ENCODE measurements at places on chromosomes 2 and 18.

DNA sequence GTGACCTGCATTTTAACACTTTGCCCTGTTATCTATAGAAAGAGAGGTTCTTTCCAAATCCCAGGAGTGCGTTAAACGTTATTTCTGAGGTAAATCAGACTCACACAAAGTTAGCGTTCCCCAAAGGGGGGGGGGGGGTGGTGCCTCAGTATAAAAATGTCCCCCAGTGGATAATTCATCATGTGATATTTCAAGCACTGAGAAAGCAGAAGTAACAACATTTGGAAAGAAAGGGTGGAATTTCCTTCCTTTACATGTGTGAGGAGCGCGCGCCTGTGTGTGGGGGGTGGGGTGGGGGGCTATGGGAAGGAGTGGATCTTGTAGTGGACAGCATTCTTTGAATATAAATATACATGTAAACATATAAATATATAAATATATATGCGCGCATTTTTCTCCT lies 630.9 kb downstream of the NYAP2 start:
- no peak for DNase-seq

DNA sequence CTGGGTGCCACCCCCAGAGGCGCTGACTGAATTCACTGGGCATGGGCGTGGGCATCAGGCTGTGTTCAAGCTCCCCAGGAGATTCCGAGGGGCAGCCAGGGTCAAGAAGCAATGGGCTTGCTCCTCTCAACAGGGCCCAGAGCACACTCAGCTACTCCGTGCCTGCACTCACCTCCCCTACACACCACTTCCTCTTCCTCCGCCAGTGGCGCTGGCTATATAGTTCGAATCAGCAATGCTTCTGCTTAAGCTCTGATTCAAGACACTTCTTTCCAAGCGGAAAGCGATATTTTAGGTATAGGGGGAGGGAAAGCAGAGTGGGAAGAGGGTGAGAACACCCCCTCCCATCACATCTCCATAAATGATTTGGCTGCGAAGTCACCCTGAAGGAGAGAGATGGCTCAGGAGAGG lies 42.1 kb downstream of the CRACDL start:
- no peak for DNase-seq

DNA sequence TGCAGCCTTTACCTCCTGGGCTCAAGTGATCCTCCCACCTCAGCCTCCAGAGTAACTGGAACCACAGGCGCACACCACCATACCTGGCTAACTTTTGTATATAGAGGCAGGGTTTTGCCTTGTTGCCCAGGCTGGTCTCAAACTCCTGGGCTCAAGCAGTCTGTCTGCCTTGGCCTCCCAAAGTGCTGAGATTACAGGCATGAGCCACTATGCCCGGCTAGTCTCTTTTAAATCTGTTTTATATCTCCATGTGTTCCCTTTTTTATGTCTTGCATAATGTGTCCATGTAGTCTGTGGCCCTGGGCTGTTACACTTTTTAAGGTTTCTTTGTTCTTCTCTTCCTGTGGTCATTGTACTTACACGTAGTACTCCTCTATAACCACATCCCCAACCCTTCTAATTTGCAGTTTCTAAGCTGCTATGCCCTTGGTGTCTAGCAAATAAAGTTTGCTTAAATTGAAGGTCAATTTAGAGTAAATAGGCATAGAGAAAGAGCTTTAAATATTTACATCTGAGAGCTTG lies 168.2 kb downstream of the MCFD2 start:
- no peak for DNase-seq

DNA sequence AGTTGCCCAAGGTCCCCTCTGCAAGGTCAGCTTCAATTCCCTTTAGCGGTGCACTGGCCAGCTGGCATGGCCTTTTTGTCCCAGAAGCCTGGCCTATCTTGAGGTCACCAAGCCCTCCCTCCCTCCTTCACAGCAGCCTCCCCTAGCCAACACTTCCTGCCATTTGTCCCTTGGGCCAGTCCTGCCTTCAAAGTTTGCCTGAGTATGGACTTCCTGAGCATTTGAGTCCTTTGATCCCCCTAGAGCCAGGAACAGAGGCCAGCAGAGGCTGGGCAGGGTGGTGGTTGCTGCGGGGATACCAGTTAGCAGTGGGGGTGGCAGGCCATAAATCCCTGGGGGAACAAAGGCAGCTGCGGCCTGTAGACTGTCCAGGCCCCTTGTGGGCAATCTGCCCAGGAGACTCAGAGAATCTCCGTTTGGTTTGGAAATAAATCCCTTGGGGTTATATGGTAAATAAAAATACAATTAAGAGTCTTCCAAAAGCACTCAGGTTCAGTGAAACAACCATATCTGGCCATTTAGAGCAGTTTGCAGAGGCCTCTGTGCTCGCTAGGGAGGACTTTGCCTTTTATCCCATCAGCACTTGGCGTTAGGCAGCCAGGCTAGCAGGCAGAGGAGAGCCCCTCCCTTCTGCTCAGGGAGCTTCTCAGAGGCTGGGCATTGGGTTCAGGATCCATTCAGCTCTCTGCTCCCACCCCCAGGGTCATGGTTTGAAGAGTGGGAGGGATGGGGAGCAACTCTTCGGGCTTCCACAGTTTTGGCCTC lies 3.1 kb upstream of the HES6 start:
- no peak for DNase-seq

DNA sequence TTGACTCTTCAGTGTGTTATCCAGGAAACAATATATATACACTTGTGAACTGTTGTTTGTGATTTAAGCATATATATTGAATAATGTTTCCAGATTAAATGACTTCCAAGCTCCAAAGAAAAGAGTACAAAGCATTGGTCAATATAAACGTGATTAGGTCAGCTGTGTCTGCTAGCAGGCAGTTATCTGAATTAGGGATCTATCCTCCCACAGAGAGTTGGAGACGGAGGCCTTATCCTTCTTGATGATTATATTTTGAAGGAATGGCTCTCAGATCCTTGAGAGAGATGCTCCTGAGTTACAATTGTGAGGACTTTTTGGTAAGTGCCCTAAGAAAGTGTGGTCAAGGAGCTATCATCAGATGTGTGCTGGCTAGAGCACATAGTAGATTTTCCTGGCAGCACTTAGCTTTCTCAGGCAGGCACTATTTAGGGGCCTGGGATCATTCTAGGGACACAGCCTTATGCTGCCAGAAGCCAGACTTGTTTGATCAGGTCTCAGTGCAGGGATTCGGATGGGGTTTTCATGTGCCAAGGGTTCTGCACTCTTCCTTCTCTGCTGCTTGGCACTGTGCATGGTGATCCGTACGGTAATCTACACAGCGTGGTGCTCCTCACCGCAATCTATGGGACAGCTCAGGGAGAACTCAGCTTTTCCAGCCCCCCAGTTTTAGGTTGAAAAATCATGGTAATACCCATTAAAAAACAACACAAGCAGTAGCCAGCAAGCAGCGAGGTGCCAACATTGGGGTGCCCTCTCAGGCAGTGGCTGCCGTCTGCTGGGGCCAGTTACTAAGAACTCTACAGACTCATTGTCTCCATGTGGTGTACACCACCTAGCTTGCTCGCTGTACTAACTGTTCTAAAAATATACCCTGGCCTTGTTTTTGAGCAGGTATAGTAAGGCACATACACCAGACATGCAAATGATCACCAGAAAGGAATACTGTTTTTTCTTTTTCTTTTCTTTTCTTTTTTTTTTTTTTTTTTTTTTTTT lies 8.0 kb upstream of the ZDBF2 start:
- DNase-seq: no peak

- DNase-seq: no peak
These were observed 6.2 kb upstream of the SPEG start for GRCh38 chr2:219428469-219428868.

GRCh38 chr2:128784626-128785306 lies 466.1 kb upstream of the HS6ST1 start:
- DNase-seq: no peak

DNA sequence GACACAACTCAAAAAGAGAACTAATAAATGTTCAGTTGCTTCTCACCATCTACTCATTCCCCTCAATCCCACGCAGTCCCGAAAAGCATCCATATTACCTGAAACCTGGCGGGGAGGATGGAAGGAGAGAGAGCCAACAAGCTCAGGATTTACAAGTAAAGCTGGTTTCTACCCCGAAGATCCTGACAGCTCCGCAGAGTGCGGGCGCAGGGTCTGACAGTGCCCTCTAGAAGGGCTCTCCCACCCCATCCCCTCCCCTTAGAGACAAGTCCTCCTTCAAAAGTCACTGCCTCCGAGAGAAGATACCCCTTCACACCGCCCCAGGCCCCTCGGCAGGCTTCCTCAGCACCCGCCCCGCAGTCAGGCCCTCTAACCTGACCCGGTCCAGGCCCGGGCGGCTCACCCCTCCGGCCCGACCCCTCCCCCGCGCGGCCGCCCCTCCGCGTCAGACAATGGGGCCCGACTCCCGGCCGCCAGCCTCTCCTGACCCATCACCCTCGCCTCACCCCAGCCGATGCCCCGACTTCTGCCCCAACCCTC lies 550 bp downstream of the RAB1A start:
- DNase-seq: no peak

DNA sequence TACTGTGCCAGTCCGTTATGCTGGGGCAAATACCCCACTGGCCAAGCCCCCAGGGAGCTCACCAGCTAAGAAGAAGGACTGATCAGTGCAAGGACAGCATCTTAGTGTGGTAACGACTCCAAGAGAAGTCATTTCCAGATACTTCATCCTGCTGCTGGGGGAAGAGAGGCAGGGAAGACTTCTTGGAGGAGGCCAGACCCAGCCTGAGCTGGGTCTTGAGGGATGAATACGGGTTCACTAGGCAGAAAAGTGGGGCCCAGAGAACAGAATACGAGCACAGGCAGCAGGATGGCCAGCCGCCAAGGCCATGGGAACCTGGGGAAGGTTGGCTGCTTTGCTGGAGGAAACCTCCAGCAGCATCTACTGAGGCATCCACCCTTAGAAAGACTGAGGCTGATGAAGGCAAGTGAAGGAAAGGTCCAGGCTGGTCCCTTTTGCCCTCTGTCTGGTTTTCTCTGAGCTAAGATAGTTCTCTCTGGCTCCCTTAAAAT lies 84.1 kb downstream of the GLI2 start:
- no peak for DNase-seq

DNA sequence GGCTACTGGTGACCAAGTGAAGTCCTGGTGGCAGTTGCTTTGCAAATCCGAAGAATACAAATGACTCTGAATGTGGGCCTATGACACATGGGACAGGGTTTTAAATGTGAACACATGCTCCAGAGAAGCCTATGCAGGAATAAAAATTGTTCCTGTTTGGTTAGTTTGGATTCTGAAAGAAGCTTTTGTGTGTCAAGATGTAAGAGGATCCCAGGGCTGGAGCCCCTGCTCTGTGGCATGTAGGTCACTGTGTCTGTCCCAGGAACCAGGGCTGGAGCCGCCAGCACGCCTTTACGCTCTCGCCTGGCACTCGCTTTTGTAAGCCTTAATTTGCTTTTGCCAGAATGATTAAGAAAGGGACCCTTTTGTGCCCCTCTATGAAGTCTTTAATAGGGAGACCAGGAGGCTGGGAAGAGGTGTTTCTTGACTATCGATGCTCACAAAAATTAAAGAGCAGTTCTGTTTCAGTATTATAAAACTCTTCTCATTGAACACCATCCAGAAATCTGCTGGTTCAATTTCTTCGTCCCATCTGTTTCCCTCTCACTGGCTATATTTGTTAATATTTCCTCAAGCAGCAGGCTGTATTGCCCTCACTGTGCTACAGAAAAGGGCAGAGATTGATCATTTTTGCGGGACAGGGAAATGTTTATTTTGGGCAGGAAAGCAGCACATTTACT lies 532.7 kb upstream of the POU3F3 start:
- DNase-seq: no peak

DNA sequence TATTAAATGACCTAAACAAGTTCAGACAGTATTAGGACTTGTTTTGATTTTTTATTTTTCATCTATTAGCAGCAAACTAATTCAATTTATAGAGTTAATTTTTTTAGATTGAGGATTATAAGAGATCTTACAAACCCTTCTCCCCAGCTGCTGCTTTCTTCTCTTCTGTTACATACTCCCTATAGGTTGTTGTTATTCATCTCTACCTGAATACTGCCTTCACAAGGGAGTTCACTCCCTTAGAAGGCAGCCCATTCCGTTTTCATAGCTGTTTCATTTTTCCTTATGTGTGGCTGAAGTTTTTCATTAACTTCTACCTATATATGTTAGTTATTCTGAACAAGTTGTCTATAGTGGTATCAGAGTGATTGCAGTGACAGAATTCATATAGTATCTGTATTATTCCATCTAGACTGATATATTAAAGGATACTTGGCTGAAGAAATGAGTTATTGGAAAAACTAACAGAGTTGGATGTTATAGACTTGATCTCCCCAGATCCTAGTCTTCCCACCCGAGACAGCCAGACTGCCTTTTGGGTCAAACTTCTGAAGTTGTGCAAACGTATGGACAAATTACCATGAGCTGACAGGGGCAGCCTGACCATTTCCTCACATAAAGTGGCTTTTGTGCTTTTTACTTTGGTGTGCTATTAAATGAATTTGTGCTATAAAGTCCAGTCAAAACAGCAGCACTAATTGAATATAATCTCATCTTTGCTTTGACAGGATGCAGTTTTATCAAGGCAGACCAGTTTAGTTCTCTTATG lies 8.7 kb downstream of the GLS start:
- DNase-seq: no peak

- no peak for DNase-seq
These were observed 47.5 kb downstream of the CHRNA1 start for GRCh38 chr2:174716785-174717184.

- DNase-seq: no peak
These were observed 339.5 kb upstream of the GCFC2 start for GRCh38 chr2:76050196-76050595.

GRCh38 chr2:148604927-148605326 lies 39.6 kb upstream of the EPC2 start:
- no peak for DNase-seq

DNA sequence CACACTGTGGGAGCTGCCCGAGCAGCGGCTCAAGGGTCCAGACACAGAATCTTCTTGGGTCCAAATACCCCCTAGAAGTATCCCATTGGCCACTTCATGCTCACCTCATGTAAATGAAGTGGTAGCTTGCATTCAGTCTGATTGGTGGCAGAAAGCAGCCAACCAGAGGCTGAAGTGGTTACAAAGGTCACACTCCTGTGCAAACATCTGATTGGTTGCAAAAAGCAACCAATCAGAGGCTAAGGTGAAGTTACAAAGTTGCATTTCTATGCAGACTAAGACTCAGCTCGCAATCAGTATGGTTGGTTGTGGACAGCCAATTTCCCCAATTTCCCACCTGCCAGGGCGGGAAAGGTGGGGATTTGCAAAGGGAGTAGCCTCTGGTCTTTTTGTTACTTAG lies 94.3 kb downstream of the DGKD start:
- DNase-seq: no peak

DNA sequence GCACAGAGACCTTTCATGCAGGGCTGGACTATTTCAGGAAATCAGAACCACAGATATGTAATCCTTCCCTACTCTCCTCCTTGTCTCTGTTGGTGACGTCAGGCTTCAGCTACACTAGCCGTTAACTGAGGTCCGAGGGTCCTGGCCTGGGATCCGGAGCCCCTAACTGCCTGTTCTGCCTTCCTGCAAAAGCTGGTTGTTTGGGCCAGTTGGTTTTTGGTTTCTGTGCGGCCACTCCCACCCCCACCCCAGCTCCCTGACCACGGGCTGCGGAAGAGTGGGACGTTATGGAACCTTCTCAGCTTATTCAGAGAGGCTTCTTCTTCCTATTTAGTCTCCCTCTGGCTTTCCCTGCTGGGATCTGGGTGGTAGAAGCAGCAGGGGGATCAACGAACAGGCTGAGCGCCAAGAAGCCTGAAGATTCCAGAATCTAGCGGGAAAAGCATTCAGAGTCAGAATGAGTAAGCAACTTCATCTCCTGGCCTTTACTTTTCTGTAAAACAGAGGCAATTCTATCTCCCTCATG lies 49.3 kb upstream of the ROCK2 start:
- no peak for DNase-seq
